Small intestine (tissue), 16 donors: ENCODE measurements at places on chromosomes 4 and X.
A peak's percentile ranks its signal among the peaks of the same experiment; 100 is the strongest.

DNA sequence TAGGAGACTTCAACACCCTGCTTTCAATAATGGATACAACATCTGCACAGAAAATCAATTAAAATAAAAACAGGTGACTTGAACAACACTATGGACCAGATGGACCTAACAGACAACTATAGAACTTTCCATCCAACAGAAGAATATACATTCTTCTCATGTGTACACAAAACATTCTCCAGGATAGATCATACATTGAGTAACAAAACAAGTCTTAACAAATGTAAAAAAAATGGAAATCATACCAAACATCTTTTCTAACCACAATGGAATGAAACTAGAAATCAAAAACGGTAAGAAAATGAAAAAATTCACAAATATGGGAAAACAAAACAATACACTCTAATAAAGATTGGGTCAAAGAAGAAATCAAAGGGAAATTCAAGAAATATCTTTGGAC lies 24.7 kb downstream of the CYP2U1 start:
- no peak for DNase-seq

GRCh38 chr4:139419388-139419914 lies 34.5 kb upstream of the RAB33B start:
- no peak for DNase-seq

- peak; percentile 6 for DNase-seq
These were observed 31.0 kb upstream of the FAT4 start for GRCh38 chr4:125283707-125284279.

- DNase-seq = peak; percentile 52
These were observed 48.1 kb upstream of the FAM9C start for GRCh38 chrX:13092455-13092941.

- DNase-seq = no peak
These were observed 11.7 kb upstream of the TMEM184C start for GRCh38 chr4:147605499-147605898.

DNA sequence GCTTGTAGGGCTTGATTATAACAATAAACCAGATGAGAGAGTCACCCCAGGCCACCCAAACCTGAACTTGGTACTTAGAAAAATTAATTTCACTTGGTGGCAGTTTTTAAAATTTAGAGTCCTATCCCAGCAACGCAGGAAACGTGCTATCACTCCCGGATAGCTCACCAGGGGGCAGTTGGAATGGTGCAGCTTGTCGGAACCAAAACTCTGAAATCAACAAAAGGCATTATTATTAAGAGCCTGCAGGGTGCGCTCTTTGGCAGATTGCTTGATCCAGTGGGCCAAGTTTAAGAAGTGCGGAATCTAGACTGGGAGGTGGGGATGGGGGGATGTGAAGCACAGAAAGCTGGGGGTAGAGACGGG lies 2.4 kb downstream of the FRAS1 start:
- DNase-seq = peak; percentile 92
